ENCODE measurements at places on chromosomes 1 and 21. TPM values are rescaled to one million over a fixed set of nuclear protein-coding genes. Genes with fewer than 3 reads are reported as not detected.

The LRRC53 gene
- polyA plus RNA-seq: not detected

GRCh38 chr1:209585197-209585596 lies 1.7 kb downstream of the CAMK1G start:
- no peak for DNase-seq

The UROD gene
- polyA plus RNA-seq: 80.3 TPM

- no peak for DNase-seq
Observed at GRCh38 chr1:1164701-1165451, 8.8 kb upstream of the TTLL10 start.
